ENCODE measurements at places on chromosomes 12 and 14.

GRCh38 chr14:95044463-95045105, 112.7 kb downstream of the DICER1 start:
- DNase-seq, result no peak

DNA sequence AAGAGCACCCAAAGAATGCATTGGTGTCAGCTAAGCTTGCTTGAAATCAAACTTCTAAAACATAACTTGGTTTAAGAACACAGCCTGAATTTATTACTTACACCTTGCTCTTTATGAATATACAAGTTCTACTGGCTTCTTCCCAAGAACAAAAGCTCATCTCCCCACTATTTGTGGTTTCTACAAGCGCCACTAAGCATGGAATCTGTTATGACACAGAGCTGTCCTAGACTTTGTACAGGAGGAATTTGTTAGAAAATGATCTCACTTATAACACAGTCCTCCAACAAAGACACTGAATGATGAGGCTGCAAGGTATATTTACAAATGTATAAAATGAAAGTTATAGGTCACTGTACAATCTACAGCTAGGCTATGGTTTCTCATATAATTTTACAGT, 452.1 kb downstream of the BCAT1 start:
- DNase-seq, result no peak

- no peak for DNase-seq
Measured at GRCh38 chr12:117590999-117591398, 229.6 kb upstream of the NOS1 start.

GRCh38 chr14:33402604-33403003, 463.9 kb downstream of the NPAS3 start:
- no peak for DNase-seq

DNA sequence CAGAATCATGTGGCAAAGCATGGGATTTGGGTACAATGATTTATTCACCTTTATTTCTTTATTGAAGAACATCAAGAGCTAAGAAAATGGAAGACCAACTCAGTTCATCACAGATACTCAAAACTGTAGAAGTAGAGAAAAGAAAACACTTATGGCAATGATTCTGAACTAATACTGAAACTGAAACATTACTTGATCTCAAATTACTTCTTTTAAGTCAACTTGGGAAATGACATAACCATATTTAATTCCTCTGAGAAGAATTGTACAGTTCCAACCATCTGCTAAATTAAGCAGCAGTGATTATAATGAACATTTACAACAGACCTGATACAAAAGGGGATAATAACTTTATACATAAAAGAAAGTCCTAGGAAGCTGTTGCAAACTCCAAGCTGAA, 466.5 kb downstream of the TMTC2 start:
- DNase-seq, result no peak

DNA sequence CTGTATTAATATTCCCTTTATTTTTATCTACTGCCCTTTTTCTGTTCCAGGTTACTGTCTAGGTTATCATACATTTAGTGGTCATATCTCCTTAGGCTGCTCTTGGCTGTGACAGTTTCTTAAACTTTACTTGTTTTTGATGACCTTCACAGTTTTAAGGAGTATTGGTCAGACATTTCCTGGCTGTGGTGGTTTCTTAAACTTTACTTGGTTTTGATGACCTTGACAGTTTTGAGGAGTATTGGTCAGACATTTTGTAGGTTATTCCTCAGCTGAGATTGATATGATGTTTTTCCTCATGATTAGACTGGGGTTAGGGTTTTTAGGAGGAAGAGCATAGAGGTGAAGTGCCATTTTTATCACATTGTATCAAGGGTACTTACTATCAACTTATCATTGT, 36.4 kb downstream of the CCDC91 start:
- no peak for DNase-seq

DNA sequence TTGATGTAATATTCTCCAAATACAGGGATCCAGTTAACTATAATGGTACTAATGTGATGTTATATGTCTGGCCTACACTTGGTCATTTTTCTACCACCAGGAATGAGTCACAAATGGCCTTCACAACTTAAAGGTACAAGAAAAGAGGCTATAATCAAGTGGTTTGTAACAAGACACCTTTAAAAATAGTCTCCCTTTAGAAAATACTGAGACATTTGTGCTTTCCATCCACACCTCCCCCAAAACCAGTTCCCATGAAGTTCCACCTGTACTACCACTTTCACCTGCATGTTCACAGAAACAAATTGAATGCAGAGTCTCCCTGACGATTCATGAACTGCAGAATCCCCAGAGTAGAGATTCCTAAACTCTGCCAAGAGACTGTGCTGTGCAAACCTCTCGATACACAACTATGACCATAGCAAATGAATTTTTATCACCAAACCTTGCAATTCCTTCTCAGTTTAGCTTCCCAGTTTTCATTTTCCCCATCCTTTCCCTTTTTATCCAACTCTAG, 6.0 kb downstream of the BTG1 start:
- no peak for DNase-seq

GRCh38 chr14:92880851-92881250, 42.1 kb upstream of the CHGA start:
- peak; percentile 79 for DNase-seq

GRCh38 chr14:21846227-21846885, 172.7 kb upstream of the OR4E1 start:
- no peak for DNase-seq

GRCh38 chr14:104507443-104507842, 72.1 kb upstream of the C14orf180 start:
- DNase-seq, result no peak

GRCh38 chr14:90603841-90604240, 207.0 kb downstream of the CALM1 start:
- DNase-seq, result no peak

DNA sequence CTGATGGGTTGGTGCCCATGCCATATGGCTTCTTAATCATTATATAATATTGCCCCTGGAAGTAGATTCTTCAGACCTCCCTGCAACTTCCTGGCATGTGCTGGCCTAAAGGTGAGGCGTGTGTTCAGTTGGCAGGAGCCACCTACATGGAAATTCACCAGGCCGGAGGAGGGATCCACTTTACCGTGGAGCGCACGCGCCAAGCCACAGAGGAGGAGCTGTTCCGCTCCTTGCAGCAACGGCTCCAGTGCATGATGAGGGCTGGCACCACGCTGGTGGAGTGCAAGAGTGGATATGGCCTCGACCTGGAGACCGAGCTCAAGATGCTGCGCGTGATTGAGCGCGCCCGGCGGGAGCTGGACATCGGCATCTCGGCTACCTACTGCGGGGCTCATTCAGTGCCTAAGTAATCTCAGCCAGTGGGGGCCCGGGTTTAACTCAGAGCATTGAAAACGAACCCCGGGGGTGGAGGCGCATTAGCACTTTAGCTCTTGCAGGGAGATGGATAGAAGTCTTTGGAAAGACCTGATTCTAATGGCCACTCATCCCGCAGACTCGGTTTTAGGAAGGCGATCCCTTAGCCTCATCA, 13.5 kb downstream of the AMDHD1 start:
- DNase-seq, result no peak

DNA sequence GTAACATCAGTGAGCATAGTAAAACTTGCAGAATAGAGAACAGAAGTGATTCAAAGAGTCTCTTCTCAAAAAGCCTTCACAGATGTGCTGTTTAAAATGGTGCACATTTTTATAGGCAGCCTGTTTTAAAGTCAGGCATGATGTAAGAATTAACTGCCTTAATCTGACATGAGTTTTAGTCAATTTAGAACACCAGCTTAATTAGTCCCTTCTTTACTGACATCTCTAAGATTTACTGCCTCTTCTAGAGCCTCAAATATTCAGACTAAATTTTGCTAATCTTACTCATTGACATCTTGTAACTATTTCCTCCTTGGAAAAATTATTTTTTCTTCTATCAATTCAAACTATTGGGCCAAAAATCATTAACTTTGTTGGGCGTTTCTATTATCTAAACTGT, 782.5 kb downstream of the C12orf50 start:
- DNase-seq, result no peak

GRCh38 chr12:19462406-19462805, 23.1 kb downstream of the AEBP2 start:
- peak; percentile 38 for DNase-seq

- DNase-seq, result no peak
Measured at GRCh38 chr12:86647800-86648199, 391.6 kb upstream of the MGAT4C start.

GRCh38 chr12:60842181-60842580, 1246.4 kb downstream of the SLC16A7 start:
- DNase-seq, result no peak

DNA sequence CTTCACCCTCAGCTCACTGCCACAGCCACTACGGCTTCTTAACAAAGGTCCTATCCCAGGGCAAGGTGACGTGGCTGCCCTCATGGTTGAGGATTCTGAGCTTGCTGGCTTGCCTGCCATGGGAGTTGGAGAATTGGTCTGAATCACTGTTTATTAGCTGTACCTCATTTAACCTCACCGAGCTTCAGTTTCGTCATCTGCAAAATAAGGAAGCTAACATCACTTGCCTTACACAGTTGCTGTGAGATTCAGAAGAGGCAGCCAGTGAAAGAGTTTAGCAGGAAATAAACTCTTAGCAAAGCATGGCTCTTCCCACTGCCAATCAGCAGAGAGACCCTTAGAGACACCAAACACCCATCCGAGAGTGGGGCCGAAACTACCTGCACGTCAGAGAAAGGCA, 90.1 kb upstream of the KCNA1 start:
- no peak for DNase-seq

GRCh38 chr12:58703866-58704265, 216.4 kb downstream of the LRIG3 start:
- no peak for DNase-seq

DNA sequence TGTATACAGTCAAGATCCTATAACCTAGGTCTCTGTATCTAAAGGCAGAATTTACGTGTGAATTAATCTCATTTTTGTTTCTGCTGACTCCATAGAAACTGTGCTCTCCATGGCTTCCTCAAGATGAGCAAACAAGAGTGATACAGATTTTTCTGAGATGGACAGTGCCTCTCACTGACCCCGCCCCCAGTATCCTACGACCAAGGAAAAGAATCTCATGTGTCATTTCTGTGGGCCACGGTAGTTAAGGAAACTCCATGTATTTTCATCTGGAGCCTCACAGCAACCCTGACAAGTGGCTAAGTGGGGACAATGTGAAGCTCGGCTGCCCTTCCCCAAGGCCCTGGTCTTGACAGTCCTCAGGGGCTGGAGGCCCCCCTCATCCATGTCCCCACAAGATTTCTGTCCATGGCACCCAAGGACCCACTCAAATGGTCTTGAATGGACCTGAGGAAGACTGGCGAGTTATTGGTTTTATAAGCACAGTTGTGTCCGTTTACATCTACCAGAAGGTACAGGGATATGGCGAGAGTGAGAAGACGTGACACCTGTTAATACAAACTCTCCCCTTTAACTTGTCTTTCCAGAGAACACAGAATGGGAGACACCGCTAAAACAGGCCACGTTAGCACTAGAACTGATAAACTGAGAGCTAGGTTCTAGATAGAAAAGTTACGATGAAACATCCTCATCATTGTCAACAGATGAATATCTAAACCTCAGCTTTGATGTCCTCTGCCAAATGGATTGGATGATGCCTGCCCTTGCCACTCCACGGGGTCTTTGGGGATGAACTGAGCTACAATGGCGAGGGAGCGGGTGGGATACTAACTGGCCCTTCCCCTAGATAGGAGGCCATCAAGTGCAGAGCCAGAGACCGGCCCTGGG, 108.4 kb upstream of the EGLN3 start:
- no peak for DNase-seq

GRCh38 chr14:65650826-65651225, 238.3 kb downstream of the FUT8 start:
- DNase-seq, result no peak

DNA sequence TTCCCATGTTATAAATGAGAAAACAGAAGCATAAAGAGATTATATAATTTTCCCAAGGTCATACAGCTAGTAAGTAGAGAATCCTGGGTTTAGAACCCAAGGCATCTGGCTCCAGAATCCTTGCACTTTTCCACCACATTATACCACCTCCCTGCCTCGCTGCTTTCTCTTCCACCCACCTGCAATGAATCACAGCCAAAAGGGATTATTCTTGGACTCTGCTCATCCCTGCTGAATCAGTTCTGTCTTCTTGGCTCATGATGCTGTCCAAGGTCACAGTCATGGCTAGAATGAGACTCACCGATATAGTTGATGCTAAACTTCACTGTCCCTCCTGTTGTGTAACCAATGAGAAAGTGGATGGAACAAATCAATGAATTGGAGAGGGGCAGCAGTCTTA, 356.6 kb downstream of the FUT8 start:
- no peak for DNase-seq

GRCh38 chr12:70317781-70318180, 48.3 kb upstream of the KCNMB4 start:
- no peak for DNase-seq

DNA sequence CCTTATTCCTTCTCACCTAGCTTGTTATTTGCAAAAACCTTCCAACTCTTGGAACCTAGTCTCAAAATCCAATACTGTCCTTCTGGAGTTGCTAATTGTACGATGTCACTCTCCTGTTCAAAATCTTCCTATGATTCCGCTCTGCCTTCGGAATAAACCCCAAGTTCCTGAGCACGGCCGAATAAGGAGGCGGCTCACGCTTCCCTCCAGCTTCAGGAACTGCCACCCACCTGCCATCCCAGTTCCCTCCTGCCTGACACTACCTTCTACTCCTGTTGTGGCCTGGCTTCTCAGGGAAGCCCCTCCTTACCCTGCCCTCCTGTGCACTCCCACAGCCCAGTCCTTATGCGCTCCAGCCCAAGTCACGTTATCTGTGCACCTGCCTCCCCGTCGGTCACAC, 73.2 kb downstream of the SETD3 start:
- no peak for DNase-seq

DNA sequence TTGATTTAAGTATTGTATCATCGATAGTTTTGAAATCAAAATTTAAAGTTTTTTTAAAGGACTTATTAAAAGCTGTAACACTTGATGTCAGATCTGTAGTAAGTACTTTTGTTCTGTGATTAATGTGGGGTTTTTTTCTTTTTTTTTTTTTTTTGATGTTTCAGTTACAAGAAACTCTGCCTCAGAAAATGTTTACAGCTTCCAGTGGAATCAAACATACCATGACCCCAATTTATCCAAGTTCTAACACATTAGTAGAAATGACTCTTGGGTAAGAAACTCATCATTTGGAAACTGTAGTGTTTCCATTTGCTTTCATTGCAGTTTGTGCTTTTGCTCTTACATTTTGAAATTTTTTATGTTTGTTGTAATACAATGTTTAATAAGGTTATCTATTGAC, 45.6 kb downstream of the TBK1 start:
- no peak for DNase-seq

GRCh38 chr12:75483431-75483830, 2.9 kb downstream of the GLIPR1 start:
- no peak for DNase-seq

DNA sequence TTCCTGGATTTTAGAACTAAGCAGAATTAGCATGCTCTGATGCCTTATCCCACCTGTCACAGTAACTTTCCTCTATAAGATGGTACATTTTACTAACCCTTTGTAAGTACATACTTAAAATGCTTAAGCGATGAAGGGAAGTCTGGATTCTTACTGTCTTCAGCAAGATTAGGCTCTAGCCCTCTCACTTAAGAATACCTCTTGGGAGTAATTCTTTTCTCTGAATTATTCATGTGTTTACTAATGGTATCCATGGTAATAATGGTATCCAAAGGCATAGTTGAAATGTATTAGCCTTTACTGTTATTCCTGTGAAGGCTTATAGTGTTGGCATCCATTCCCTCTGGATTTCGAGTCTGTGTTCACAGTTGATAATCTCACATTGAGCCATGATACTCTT, 176.9 kb downstream of the MON2 start:
- DNase-seq, result no peak

GRCh38 chr12:6945613-6946012, 1.8 kb downstream of the C12orf57 start:
- no peak for DNase-seq

Data from D341Med (cell line).